ENCODE measurements at places on chromosomes 1 and 21.
A peak's percentile ranks its signal among the peaks of the same experiment; 100 is the strongest.

- peak; percentile 83 for DNase-seq
Measured at GRCh38 chr1:35854989-35855700, 27.9 kb upstream of the AGO1 start.

DNA sequence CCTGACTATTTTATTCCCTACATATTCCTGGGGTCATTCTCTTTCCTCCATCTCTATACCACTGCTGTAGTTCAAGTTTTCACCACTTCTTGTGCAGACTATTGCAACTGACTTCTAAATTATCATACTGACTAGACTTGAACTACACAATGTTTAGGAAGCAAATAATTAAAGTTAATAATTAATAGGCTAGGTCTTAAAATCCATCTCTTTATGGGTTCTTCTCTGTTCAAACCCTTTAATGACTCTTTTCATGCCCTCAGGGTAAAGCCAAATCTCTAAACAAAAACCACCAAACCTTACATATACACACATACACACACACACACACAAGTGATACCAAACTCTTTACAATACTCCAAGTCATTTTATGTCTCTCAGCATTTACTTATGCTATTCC lies 22.3 kb upstream of the MOB3C start:
- DNase-seq, result no peak

GRCh38 chr1:219126377-219126776 lies 47.3 kb upstream of the LYPLAL1 start:
- DNase-seq, result no peak

DNA sequence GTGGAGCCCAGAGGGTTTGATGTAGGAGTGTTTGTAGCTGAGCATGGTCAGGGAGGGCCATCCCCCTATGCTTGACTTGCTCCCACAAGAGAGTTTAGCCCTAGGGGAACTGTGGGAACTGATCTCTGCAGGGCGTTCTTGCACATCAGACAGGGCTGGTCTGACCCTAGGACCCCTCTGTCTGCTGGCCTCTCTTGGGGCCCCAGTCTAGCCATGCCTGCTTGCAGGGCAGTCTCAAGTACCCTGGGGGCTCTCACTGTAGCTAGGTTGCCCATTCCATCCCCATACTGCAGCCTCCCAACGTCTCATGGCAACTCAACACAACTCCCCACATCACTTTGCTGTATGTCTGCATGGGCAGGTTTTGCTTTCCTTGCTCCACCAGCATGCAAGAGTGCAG lies 1250.7 kb upstream of the B3GALT2 start:
- DNase-seq, result no peak

DNA sequence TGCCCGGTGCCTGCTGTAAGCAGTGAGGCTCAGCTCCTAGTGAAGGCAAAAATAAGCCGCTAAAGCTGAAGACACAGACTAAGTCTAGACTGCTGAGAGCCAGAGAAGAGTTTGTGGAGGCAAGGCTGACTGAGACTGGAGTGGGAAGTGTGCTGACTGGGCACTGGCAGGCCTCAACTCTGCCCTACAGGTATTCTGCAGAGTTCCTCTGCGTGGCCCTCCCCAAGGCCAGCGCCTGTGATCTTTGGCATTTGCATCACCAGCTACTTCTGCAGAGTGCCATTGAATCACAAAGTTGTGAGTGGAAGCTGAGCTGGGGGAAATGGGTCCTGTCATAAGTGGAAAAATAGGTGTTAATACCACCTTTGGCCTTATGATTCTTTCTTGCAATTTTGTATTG lies 905.7 kb downstream of the PLA2G4A start:
- no peak for DNase-seq

- no peak for DNase-seq
Measured at GRCh38 chr1:214380396-214380795, 99.4 kb downstream of the SMYD2 start.

GRCh38 chr1:67537667-67538018 lies 107.4 kb upstream of the SERBP1 start:
- DNase-seq, result no peak

GRCh38 chr1:9886092-9886742 lies 23.9 kb downstream of the CTNNBIP1 start:
- no peak for DNase-seq

DNA sequence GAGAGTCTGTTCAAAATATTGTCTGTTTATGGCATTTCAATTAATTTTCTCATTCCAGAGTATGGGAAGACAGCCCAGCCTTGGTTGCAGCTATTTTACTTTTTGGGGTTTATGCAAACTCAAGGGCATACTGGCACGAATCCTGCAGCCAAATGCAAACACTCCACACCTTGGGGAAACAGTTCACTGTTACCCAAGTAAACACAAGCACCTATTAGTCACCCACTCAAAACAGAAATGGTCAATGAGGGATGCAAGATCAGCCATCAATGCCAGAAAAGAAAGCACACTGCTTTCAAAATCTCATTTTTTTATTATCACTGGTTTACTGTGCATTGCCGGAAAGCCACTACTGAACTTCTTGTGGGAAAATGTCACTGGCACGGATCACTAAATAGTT lies 170.6 kb downstream of the RUNX1 start:
- DNase-seq, result no peak

DNA sequence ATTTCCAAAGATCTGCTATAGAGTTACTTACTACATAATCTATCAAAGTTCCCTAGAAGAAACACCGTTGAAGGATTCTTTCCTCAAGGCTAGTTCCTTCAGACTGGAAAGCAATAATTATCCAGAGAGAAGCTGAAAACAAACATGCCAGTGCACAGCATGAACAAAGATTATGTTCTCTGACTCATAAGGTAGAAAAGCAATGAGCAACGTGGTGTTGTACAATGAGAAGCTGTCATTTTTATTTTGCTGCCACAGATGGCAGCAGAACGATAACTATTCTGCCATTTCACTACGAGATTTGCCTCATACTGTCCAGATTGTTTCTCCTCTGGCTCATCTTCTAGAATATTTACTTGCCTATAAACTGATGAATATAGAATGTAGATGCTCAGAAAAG lies 10.7 kb downstream of the EXTL2 start:
- no peak for DNase-seq

DNA sequence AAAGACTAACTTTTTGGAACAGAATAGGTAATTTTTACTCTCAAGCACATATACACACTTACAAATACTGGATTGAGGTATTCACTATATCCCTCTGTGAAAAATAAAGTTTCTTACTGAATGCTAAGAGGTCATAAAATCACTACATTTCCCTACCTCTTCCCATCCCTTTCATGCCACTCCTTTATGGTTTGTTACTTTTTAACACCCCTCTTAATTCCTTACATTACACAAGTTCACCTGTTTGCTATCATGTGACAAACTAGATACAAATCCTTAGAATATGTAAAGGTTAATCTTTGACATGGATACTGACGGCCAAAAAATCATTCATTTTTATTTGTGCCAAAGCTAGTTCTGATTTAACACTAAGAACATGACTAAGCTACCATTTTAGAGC lies 6.8 kb upstream of the DCAF6 start:
- DNase-seq, result no peak

DNA sequence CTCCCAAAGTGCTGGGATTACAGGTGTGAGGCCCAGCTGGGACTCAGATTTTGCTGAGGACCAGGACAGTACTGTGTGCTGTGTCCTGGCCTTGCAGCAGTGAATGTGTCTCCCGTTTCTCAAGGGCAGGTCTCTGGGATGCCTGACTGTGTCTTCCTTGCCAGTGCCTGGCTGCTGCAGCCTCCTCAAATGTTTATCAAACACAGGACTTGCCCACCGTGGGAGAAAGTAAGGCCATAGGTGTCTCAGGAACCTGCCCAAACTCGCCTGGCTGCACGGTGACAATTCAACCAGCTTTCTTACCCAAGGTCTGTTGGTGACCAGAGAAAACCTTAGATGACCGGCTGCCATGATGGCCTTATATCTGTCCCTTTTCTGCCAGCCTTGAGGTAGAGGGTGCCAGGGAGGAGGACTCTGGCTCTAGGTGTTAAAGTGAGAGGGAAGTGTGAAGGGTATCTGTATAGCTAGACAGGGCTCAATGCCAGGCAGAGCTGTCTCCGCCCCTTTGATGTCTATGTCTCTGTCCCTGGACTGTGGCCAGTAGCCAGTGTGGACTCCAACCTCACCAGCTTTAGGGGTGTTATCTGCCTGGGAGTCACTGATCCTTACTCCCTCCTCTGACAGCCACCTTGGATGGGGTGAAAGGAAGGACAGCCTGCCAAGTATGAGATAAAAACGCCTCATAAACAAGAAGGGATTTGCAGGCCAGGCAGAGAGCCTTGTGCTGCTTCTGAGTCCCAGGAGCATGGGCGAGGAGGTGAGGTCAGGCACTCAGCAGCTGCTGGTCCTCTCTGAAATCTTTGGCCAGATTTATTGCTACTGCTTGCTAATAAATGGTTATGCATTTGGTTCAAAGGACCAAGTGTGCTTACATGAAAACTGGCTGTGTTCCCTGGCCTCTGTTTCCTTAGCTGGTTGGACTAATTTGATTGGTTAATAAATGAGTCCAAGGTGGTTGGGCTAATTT lies 22.3 kb downstream of the IL6R start:
- no peak for DNase-seq

- DNase-seq, result no peak
Measured at GRCh38 chr1:55632058-55632457, 416.9 kb upstream of the USP24 start.

GRCh38 chr1:202214089-202214843 lies 20.7 kb downstream of the LGR6 start:
- no peak for DNase-seq

Measured in WERI-Rb-1 (cell line).